Activated CD8-positive, alpha-beta T cell treated with anti-CD3 and anti-CD28 coated beads, Interleukin-2, amount 10 ng/mL, durations not matched to agents 7 days and 5 days (primary cell): ENCODE measurements at places on chromosomes 4 and X. TPM values are rescaled to one million over a fixed set of nuclear protein-coding genes. Genes with fewer than 3 reads are reported as not detected.

DNA sequence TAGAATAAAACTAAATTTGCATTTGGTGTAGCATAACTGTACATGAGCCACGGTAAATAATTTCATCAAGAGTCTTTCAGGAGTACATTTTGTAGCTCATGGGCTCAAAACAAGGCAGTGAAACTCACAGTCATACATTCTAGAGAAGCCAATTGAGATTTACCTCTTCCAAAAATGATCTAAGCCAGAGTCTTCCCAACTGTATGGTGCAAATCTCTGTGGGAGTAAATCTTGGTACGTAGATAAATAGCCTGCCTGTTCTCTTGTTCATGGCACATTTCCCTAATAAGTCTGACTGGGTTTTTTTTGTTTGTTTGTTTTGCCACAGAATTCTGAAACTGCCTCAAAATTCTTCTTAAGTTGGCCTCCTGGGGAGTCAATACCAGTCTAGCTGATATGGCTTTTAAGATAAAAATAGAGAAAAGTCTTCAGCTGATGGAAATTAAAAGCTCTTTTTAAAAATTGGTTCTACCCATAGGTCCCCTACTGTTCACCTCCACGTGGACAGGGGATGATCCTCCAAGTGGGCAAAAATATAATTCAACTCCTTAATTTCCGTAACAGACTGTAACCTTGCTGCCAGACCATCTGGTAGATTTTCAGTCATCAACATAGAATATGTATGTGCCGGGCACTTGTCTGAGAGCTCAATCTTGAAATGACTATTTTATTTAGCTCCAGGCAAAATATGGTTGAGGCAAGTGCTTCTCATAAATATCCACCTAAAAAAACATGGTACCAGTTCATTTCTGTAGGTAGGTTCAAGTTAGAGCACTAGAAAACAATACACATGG is 365.4 kb downstream of the PDHA2 start:
- DNase-seq = no peak

DNA sequence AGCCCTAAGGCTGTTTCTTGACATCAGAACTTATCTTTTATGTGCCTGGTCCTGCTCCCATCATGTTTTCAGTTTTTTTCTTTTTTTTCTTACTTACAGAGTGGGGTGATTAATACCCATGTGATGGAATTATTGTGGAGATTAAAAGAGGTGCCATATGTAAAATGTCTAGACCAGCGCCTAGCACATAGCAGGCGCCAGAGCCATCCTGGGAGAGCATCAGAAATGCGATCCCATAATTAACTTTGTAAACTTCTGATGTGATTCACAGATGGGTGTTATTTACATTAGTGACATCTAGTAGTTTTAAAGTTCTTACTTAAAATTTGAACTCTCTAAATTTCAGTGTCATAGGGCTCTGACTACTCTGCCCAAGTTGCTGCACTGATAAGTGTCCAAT is 66.2 kb upstream of the PGRMC2 start:
- DNase-seq = no peak

DNA sequence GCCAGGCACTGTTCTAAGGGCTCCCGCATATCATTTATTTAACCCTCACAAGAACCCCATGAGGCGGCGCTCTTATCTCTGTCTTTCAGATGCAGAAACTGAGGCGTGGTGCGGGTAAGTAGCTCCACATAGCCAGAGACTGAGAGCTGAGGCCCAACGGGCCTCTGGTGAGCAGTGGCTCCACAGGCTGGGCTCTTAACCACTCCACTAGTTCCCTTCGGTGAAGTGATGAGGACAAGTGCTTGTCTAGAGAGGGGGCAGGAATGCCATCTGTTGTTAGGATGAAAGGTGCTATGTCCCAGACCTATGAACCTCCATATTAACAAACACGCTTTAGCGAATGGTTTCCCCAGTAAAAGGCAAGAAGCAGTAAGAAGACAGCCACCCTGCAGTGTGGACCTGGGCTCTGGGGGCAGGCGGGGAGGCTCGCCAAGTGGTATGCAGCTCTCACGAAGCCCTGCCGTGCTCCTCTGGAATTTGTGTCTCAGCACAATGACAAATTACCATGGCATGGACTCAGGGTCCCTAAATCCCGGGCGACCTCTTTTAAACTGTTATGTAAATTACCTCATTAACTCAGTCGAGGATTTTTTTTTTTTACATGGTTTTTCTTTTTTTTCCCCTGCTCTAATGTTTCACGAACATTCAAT is 20.9 kb upstream of the S100G start:
- DNase-seq = no peak

- no peak for DNase-seq
Measured at GRCh38 chr4:955931-956381, 17.4 kb downstream of the DGKQ start.

GRCh38 chr4:122749704-122750454 is 17.4 kb downstream of the BBS12 start:
- DNase-seq = no peak

DNA sequence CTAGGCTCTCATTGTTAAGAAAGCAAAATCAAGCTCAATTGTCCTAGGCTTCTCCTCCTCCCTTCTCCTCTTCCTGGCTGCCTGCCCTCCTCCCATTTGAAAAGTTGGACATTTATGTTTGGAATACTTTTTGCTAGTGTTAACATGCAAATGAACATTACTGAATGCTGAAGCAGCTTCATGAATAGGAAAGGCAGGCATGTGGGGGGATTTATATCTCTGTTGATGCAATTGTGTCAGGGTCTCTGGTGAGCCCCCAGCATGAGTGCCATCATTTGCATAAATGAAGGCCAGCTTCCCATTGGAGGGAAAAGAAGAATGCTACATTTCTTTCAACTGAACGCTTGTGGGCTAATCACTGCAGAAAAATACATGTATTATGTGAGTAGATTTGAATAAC is 160.1 kb upstream of the NDST3 start:
- DNase-seq = no peak

Gene COX7B
- total RNA-seq = 334 TPM

Gene CT47B1
- not detected for total RNA-seq

- no peak for DNase-seq
Measured at GRCh38 chrX:39900777-39901170, 197.0 kb downstream of the BCOR start.

Gene HAUS7
- total RNA-seq = 57.7 TPM

DNA sequence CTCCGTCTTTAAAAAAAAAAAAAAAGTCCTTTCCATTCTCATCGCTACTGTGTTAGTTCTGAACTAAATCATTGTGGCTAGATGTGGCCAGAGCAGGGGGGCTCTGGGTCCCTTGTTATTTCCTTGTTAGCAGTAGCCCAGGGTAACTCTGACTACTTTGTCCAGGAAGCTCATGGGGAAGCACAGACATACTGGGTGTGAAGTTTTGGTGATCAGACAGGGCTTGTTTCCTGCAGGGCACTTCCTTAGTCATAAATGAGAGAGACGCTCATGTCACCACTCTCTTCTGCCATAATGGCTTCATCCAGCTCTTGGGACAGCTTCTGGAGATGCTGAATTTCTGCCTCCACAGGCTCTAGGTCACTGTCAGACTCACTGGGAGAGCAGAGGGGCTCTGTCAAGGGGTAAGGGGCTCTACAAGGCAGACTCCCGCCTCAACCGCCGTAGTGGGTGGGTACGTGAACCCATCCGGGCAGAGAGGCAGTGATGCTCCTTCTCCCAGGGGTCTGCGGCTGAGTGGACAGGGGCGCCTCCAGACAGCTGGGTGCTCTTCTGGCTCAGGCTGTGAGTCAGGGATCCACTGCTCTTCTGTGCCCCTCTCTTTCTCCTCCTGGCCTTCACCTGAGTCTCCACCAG is 12.9 kb downstream of the STIM2 start:
- DNase-seq = peak; percentile 78

Gene SLC4A4
- 4.6 TPM for total RNA-seq

Gene RHOXF2
- not detected for total RNA-seq

Gene ARAP2
- total RNA-seq = 35.5 TPM

DNA sequence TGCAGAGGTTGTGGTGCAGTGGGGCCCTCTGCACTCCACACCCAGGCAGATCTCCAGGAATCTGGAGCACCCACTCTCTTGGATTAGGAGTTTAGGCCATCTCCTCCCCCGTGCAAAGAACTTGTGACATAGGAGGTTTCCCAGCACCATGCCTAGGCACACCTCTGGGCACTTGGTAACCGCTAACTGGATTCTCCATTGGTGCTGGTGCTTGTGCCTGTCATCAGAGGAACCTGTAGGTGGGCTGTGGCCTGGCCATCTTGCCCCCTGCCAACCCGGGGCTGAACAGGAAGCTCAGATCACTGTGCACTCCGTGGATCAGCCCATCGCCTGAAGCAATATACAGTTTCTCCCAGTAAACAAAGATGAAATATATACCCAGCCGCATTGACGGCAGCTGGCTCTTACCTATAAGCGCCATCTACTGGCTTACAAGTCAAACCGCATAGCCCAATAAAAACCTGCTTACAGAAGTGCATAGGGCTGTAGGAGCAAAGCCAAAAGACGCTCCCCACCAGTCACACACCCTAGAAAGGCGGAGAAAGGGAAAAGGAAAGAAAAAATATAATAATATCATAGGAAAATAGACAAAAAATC is 19.1 kb upstream of the TEX13B start:
- peak; percentile 23 for DNase-seq

DNA sequence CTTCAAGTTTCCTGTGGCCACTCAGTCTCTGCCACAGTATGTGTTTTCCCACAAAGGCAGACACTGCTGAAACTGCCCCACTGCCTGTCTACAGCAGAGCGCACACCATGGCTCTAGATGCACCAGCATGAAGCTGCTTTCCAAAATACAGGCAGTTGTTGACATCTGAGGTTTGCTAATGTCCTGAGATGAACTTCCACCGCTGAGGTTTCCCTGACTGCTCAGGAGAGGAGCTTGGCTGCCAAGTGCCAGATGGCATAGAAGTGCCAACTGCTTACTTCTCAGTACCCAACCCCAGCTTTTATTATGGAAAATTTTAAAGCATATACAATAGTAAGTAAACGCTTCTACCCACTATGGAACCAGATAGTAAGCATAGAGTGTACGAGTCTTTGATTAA is 61.0 kb upstream of the EXOC1L start:
- DNase-seq = no peak

GRCh38 chrX:82127228-82128123 is 925.6 kb downstream of the SH3BGRL start:
- peak; percentile 36 for DNase-seq

DNA sequence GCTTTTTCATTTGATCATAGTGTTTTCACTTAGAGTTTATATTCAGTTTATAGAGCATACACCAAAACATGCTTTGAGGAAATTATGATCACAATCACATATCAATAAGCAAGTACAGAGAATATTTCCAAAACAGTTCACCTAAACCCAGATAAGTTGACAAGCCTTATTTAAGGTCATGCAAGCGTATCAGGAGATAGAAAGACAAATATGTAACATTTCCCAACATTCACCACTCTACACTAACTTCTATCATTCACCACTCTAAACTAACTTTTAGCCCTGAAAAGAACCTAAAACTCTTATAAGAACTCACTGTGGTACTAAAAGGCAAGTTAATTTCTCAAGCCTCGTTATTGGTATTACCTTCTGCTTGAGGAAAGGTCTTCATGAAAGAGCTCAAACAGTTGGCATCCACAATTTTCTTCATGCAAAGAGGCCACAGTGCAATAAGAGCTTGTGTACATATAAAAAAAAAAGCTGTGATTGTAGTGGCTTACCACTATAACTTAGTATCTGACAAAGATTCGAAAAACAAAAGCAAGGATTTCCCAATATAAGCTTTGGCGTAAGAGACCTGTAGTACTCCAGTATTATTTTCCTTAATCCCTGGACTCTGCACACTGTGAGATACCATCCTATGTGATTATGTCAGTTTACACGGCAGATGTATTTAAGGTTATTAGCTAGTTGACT is 903.3 kb downstream of the STIM2 start:
- DNase-seq = no peak

- no peak for DNase-seq
Measured at GRCh38 chrX:13401724-13402123, 81.9 kb upstream of the ATXN3L start.

GRCh38 chr4:141328560-141329173 is 108.0 kb downstream of the ZNF330 start:
- no peak for DNase-seq

GRCh38 chrX:51435101-51435500 is 61.3 kb downstream of the NUDT11 start:
- DNase-seq = no peak

DNA sequence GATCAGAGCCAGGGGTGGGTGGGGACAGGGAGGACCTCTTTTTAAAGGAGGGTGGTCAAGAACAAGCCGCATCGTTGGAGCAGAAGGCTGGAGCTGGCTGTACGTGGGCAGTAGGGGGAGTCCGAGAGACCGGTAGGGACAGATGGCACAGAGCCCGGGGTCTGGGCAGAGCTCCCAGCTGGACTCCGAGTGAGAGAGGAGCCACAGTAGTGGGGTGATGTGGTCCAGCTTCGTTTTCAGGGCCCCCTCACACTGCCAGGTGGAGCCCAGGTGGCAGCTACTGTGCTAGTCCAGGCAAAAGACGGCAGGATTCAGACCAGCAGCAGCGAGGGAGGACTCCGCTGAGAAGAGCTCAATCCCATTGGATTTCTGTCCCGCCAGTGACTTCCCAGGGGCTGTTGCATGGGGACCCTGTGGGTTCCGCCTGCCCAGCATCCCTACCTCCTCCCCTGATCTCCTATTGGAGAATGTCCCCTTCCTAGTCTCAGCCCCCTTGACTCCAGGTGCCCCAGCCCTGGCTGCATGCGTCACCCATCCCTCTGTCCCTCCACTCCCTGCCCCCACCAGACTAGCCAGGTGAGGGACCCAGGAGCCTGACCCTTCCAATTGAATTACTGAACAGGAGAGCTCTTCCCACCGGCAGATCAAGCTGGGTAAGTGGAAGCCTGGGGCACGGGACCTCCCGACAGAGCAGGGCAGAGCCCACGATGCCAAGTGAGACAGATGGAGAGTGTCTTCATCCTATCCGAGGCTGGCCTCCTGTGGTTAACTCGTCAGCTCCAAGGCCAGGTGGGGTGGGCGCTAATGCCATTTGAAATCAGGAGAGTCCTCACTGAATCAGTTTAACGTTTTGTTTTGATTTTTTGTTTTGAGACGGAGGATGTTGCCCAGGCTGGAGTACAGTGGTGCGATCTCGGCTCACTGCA is 2.9 kb downstream of the ARHGAP4 start:
- no peak for DNase-seq

Gene TMEM35A
- total RNA-seq = not detected
